ENCODE measurements at places on chromosomes 11 and 22.

- DNase-seq = no peak
Observed at GRCh38 chr11:131692961-131693360, 322.5 kb downstream of the NTM start.

GRCh38 chr11:17405232-17406005, 17.0 kb upstream of the KCNJ11 start:
- peak; percentile 46 for DNase-seq

GRCh38 chr22:38273135-38273826, 471 bp upstream of the TMEM184B start:
- peak; percentile 39 for DNase-seq

DNA sequence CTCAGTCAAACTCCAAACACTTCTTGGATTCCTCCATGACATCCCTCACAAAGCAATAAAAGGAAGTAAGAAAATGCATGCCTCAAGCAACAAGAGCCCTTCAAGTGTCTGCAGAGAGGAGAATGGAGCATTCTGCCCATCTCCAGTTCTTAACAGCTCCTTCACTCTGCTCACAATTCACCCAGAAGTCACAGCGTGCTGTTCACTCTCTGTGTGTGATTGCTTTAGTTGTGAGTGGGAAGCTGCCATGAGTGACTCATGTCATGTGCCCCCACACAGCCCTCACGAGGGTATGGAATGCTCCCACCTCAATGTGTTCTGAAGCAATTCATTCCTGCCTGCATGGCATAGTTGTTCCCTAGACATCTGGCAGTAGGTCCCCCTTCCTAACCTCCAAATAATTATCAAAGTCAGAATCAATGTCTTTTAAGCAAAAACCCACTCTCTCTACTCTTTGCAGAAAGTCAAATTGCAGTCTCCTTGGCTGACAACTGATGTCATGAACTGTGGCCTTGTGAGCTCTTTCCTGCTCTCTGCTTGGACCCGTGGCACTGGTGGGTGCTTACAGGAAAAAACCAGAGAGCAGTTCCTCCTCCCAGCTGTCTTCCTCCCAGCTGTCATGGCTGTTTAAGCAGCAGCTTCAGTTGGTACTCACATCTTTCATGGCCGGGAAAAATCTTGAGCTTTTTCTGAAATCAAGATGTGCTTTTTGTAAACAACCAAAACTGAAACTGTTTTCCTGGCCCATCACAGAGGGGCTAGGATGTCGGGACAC, 112.1 kb upstream of the SPON1 start:
- no peak for DNase-seq

DNA sequence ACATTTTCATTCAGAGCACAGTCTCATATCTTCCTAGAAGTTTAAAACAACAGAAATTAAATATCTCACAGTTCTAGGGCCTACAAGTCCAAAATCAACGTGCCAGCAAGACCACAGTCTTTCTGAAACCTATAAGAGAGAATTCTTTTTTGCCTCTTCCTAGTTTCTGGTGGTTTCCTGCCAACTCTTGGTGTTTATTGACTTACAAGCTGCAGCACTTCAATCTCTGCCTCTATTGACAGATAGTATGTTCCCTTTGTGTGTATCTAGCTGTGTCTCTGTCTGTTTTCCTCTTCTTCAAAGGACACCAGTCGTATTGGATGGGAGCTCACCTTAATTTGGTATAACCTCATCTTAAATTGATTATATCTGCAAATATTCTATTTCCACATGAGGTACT, 347.5 kb downstream of the DCDC1 start:
- DNase-seq = no peak

GRCh38 chr11:28770806-28771205, 662.6 kb downstream of the METTL15 start:
- no peak for DNase-seq

DNA sequence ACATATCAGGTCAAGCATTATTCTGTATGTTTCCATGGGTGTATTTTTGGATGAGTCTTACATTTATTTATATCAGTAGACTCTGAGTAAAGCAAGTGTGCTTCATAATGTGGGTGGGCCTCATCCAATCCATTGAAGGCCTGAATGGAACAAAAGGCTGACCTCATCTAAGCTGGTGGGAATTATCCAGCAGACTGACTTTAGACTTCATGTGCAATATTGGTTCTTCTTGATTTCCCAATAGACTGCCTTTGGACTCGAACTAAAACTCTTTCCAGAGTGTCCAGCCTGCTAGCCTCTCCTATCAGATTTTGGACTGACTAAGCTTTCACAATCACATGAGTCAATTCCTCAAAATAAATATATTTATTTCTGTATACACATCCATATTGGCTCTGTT, 116.2 kb downstream of the KIF18A start:
- DNase-seq = no peak

DNA sequence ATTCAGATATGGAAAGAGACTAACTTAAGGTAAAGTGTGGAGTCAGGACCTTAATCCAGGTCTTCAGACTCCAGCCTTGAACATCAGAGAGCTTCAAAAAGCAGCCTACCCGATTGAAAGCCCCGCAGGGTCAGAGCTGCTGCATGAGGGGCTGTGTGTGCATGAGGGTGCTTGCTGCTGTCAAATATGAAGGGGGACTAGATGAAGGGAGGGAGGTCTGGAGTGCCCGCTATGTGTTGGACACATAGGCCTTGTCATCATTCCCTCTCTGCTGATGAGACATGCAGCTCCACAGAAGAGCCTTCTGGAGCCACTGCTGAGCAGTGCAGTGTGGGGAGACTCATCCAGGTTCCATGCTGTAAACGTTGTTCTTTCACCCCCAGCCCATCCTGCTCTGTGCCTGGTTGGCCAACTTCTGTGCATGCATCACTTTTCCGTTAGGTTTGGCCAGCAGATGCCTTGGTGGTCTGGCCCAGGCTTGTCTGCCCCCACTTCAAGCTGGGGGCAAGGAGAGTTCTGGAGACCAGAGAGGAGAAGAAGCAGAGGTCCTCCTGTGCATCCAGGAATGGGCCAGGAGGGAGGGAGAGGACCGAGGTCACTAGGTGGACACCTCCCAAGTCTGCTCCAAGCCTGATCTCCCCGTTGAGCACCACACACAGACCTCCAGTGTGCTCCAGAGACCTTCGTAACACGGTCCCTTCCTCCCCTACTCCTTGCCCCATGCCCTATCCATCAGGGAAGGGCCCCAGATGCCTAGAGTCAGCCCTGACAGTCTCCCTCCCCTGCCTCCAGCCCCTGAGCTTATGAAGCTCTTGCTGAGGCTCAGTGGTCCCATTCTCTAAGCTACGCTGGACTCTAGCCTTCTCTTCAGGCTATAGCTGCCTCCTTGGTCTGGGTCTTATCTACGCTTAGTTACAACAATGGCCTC, 32.0 kb downstream of the LRRC32 start:
- no peak for DNase-seq
